ENCODE measurements at places on chromosomes 7 and 10. TPM values are rescaled to one million over a fixed set of nuclear protein-coding genes. Genes with fewer than 3 reads are reported as not detected.

The ATOH7 gene
- total RNA-seq: not detected

The NANOS1 gene
- 1.4 TPM for total RNA-seq

The OR2A5 gene
- not detected for total RNA-seq

The ENTPD1 gene
- 9.7 TPM for total RNA-seq

The PVRIG gene
- total RNA-seq: 0.51 TPM

The PON2 gene
- 77.7 TPM for total RNA-seq

The COMMD3 gene
- total RNA-seq: 52.4 TPM

The GIMAP6 gene
- total RNA-seq: 13.3 TPM

The NFKB2 gene
- total RNA-seq: 20.0 TPM

The NXPH1 gene
- not detected for total RNA-seq

The NPFFR1 gene
- total RNA-seq: not detected

The ZSWIM8 gene
- 115 TPM for total RNA-seq

The CHAT gene
- total RNA-seq: not detected

The SPDYE3 gene
- total RNA-seq: not detected

The UCMA gene
- total RNA-seq: not detected

The ACBD7 gene
- not detected for total RNA-seq

The ZNF22 gene
- total RNA-seq: 9.8 TPM

The ABCB4 gene
- total RNA-seq: 2.1 TPM

The TLX1 gene
- 0.15 TPM for total RNA-seq

The FAM180A gene
- 5.1 TPM for total RNA-seq

The STEAP2 gene
- 4.0 TPM for total RNA-seq

The ACSM6 gene
- total RNA-seq: 1.1 TPM

The FAM25A gene
- total RNA-seq: 430 TPM

The CAMK2B gene
- 2.6 TPM for total RNA-seq

The CALN1 gene
- total RNA-seq: 9.8 TPM

The TBATA gene
- total RNA-seq: not detected

The AKR1D1 gene
- total RNA-seq: not detected

The APBB1IP gene
- 2.0 TPM for total RNA-seq

The LUC7L2 gene
- total RNA-seq: 71.7 TPM

The HOXA6 gene
- 13.3 TPM for total RNA-seq

The MAP3K8 gene
- 27.0 TPM for total RNA-seq

The MRC1 gene
- 7.9 TPM for total RNA-seq
